Stimulated activated CD8-positive, alpha-beta memory T cell treated with anti-CD3 and anti-CD28 coated beads, Interleukin-2, amount 100 ng/mL, for 1 hour (primary cell): ENCODE measurements at places on chromosomes 7 and 10.

- DNase-seq, result no peak
Measured at GRCh38 chr10:11793762-11794479, 29.2 kb upstream of the PROSER2 start.

GRCh38 chr7:124635416-124635815 is 130.2 kb downstream of the GPR37 start:
- DNase-seq, result no peak

- DNase-seq, result no peak
Measured at GRCh38 chr10:72539137-72539536, 86.7 kb downstream of the MICU1 start.

DNA sequence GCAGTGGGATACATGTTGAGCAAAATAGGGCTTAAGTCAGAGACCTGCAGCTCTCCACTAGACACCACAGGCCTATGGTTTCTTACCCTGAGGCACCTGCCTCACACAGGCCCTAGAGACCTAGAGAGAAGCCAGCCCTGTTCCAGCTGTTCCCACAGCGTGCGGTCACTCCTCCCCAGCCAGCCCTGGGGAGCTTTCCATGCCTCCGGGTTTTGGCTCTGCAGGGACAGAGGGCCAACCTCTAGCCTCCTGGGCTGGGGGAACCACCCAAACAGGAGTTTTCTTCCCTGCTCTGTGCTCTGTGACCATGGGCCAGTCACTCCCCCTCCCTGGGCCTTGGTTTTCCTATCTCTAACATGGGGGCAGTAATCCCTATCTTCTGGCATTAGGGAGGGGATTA is 33.0 kb downstream of the SH2B2 start:
- no peak for DNase-seq

GRCh38 chr10:18601321-18601720 is 50.1 kb downstream of the NSUN6 start:
- no peak for DNase-seq

DNA sequence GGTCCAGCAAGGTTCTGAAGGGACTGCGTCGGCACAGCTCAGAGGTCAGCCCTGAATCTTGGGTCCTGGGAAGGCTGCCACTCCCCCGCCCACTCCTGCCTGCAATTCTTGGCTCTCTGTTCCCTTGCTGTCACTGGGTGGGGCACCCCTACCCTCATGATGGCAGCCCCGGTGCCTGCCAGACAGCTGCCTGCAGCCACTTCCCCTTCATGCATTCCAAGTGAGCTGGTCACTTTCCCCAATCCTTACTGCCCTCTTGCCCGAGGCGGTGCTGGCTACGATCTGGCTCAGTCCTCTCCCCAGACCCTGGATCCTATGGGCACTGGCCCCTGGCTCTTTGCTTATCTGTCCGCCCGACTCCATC is 14.2 kb downstream of the MYL10 start:
- no peak for DNase-seq

GRCh38 chr7:11579141-11579540 is 252.9 kb downstream of the THSD7A start:
- DNase-seq, result no peak

DNA sequence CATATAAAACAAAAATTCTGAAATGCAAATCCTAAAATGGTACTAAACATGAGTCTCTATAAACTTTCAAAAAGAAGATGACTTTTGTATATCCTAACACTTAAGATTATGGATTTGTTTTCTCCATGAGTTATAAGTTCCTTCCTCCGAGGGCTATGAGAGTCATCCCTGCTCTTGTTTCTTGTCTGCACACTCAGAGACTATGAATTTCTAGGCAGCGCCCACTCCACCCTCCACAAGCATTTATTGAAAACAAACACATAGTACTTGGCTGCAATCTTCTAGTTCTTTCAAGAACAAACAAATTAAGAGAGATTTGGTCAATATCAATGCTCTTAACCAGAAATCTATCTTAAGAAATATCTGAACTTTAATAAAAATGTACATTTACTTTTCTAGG is 211.7 kb downstream of the DKK1 start:
- no peak for DNase-seq
